Brain (organoid and tissue), 16 donors: ENCODE measurements at places on chromosomes 12 and 14.
A peak's percentile ranks its signal among the peaks of the same experiment; 100 is the strongest.

GRCh38 chr12:131920902-131921840 is 7.9 kb upstream of the PUS1 start:
- no peak for DNase-seq

GRCh38 chr12:120783197-120783596 is 57.6 kb downstream of the ACADS start:
- no peak for DNase-seq

DNA sequence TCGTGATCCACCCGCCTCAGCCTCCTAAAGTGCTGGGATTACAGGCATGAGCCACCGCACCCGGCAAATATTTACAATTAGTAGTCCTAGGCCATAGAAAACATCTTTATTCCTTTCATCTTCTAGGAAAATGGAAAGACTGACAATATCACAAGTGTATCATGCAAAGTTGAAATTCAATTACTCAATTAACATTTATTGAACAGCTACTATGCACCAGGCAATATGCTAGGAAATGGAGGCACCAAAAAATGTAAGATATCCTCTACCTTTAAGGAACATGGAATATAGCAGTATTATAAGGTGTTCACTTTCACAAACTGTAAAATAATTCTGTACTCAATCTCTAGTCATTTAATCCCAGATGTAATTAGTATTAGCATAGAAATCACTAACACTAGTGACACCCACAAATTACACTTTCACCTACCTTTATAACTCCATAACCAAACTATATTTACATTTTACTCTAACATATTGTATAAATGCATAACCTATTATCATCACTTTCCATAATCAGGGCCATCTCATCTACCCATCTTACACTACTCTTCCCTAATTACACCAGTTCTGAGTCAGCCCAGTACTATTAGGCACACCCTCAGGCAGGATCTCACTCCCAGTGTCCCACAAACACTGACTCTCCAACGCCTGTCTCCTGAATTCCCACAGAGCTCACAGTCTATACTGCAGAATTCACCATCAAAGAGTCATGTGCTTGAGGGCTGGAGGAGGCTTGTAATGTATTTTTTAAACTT is 10.4 kb downstream of the CORO1C start:
- no peak for DNase-seq

DNA sequence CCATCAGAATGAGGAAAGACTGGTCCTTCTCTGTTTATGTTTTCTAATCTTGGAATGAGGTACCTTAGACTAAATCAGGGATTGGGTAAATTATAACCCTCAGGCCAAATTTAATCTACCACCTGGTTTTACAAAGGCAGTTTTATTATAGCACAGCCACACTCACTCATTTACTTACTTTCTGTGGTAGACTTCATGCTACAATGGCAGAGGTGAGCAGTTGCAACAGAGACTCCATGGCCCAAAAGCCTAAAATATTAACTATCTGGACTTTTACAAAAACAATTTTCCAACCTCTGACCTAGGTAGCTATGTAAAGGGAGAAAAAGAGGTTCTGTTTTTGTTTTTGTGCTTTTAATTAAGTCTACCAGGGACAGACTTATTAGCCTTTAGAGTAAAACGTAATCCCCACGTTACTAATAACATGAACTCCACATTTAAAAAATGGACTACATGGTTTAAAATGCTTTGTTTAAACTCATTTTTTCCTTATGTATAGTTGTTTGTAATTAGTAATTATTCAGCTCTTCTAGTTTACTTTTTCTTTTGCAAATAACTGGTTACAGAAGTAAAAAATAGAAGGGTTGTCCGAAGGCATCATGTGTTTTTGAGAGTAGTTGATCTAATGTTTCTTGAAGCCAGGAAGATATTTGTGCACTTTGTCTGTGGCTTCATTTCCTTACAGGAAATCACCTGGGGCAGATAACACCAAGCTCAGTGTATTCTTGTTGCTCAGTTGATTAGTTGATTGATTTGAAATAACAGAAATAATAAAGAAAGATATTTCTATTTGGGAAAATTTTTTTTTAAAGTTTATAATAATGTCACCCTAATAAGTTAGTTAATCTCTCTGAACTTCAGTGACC is 57.6 kb upstream of the ATP2B1 start:
- no peak for DNase-seq

GRCh38 chr14:77306851-77307496 is 13.7 kb downstream of the POMT2 start:
- DNase-seq: peak; percentile 49

DNA sequence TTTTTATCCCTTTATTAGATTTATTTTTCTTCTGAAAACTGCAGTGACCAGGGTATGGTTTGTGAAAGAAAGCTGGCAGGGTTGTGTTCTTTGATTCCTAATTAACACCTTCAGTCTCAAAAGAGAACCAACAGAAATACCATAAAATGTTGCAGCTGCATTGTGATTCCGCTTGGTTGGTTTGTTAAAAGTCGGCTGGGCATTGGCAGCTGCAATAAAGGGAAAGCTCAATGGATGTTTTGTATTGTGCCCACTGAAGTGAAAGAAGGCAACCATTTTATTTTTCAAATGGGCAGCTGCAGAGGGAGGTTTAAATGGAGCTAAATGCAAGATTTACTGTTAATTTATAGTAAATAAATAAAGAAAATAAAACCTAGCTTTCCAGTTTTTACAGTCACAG is 16.7 kb downstream of the LGR5 start:
- peak; percentile 84 for DNase-seq

DNA sequence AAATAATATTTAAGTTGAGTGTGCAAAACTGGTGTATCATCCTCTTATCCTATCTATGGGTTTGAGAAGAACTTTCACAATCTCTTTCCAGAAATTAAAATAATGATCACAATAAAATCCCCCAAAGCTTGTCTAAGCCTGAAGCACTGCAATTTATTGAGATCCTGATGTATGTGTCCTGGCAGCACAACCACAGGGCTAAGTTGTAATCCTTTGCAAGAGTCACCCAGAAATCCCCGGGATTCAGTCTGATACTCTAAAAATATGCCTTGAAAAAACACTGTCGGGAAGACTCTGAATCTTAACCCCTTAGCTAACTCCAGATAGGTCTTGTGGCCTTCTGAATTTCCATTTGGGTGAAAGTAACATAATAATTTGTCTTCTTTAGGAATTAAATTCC is 40.3 kb upstream of the STXBP6 start:
- DNase-seq: no peak

DNA sequence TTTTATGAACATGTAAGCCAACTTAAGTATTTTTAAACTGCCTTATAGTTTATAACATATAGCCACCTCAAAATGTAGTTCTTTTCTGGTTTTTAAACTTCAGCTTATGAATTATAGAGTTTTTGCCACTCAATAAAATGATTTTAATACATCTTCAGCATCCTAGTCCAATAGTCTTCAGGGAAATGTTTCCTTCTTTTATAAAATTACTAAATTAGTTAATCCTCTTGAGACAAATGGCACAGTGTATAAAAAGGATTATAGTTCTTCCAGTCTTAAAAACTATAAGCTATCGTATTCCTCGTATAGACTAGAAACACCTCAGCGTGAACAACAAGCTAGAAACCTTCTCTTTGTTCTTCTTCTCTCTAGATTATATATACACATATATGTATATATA is at the start of gene OR6C74:
Gene OR6C74 (plus strand): TSS at position 301 of the 400 bp plus-strand sequence. CDS start 2,679 bp downstream, outside the sequence.
- DNase-seq: no peak

GRCh38 chr12:6752167-6752920 is 597 bp downstream of the MLF2 start:
- peak; percentile 43 for DNase-seq

- DNase-seq: no peak
Measured at GRCh38 chr14:85731186-85731585, 201.2 kb downstream of the FLRT2 start.

GRCh38 chr12:94172973-94173372 is 24.6 kb downstream of the PLXNC1 start:
- DNase-seq: no peak

DNA sequence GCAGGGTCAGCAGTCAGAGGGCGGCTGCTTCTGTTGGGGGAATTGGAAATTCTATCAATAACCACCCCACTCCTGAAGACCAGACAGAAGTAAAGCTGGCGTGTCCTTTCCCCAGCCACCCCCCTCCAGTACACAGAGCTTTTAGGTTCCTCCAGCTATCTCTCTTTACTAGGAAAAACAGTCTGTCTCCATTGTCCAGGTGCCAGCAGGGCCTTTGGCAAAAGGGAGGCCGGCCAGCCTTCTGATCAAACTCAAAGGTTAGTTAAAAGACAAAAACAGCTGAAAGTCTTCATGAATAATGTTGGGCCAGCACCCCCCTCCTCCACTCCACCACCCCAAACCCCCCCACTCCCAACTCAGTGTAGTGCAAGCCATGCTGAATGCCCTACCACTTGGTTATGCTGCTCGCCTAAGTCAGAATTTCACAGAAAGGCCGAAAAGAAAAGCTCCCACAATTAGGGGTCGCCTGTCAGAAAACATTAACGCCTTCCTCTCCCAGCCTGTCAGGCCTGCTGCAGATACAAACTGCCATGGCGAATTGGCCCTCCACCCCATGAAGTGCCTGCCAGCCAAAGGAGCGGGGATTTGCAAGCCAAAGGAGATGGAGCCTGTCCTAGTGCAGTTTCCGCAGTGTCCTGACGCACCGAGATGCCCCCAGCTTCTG is 8.9 kb downstream of the ASCL1 start:
- DNase-seq: peak; percentile 76

GRCh38 chr12:102948941-102949352 is 8.5 kb upstream of the ASCL1 start:
- DNase-seq: peak; percentile 92

GRCh38 chr12:56644654-56645053 is 1.1 kb downstream of the ATP5F1B start:
- no peak for DNase-seq

DNA sequence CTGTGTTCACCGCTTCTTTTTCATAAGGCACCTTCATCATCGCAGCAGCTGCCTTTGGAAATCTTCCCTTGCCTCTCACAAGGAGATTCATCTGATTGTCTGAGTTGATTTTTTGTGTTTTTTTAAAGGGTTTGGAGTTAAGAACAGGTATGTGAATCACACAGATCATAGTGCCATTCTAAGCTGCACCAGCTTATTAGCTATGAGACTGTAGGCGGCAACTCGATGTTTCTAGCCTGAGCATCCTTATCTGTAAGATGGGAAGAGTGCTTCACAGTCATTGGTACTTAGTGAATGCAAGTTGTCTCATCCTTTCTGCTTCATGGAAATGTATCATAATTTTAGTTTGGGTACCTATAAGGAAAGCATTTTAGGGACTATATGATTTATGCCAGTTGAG is 32.0 kb downstream of the SLC25A29 start:
- DNase-seq: no peak

DNA sequence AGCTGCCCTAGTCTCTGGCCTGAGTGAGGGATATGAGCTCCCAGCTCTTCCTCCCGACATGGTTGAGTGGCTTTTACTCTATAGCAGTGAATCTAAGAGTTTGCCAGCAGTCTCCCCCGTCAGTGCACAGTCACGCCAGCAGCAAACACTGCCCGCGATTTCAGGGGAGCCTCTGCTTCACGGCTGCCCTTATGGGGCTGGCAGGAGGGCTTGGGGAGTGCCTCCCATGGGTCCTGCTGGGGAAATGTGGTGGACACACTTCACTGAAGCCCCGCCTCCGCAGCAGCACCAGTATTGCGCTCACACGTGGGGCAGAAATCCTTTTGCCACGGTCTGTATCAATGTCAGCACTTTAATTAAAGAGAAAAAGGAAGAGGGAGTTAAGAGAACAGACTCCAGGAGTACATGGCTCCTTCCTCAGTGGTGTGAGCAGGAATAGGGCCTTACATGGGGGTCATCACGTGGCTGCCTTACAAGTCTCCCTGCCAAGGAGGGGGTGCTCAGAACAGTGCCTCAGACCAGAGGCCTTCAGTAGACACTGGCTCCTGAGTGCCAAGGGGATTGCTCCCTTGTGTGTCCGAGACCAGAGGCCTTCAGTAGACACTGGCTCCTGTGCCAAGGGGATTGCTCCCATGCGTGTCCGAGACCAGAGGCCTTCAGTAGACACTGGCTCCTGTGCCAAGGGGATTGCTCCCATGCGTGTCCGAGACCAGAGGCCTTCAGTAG is 55.7 kb downstream of the SFSWAP start:
- DNase-seq: no peak

GRCh38 chr12:119301379-119301778 is 33.1 kb upstream of the CCDC60 start:
- no peak for DNase-seq

DNA sequence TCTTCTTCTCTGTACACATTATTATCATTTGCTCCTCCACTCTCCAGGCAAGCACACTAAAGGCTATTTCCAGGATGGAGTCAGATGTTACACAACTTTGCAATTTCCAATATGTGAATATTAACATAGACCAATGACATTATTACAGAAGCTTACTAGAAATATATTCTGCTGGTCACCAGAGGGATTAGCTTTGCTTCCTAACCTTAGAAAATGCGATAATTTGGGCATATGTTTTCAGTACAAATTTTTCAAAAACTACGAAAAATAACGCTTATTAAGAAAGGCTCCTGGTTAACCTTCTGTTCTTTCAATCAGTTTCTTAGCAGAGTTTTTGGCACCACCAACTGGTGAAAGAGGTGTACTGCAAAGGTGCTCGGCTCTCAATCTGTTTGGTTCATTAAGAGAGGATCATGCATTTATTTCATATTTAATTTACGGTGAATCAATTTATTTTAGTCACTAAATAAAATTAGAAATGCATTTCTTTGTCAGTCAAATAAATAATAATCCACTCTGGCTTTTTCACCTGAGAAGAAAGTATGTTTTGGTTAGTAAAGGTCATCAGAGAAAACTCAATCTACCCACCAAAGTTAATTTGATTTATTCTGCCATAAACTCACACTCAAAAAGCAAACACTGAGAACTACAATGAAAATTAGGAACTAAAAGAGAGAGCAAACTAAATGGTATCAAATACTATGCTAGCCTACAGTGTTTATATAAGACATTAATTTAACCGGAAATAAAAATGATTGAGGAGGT is 39.2 kb downstream of the EFCAB11 start:
- DNase-seq: peak; percentile 89

GRCh38 chr14:94570002-94570400 is 8.8 kb downstream of the SERPINA4 start:
- DNase-seq: no peak

DNA sequence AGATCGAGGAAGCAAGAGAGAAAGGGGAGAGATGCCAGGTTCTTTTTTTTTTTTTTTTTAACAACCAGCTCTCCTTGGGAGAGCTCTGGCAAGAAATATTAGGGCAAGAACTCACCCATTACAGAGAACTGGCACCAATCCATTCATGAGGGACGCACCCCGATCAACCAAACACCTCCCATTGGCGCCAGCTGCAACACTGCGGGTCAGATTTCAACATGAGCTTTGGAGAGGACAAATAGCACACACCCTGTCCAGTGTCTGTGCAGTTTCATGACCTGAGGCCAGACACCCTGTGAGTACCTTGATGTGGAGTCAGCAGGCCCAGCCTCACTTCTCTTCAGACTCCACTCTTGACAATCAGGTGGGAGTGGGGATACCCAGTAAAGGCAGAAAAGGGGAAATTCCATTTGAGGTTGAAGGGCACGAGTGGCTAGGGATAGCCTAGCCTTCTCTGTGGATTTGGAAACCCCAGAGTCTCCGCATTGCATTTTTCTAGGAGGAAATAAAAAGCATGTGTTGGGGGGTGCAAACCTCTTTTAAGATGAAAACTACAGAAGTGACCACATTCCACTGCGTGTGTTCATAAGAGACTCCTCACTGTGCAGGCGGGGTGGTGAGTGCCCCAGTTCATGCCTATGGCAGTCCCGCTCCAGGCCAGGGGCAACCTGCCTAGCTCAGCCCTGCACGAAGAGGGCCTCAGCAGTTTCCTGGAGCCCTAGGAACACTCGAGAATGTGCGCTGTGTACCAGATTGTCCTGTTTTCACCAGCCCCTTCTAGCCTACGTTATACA is 42.4 kb upstream of the GPATCH2L start:
- no peak for DNase-seq
